Lower leg skin (tissue), 4 donors: ENCODE measurements at places on chromosomes 3 and 15. TPM values are rescaled to one million over a fixed set of nuclear protein-coding genes. Genes with fewer than 3 reads are reported as not detected.

- DNase-seq = no peak
These were observed 1268.1 kb downstream of the OTOL1 start for GRCh38 chr3:162764808-162765071.

- DNase-seq = no peak
These were observed 125.2 kb downstream of the CFAP20DC start for GRCh38 chr3:58924578-58924977.

GRCh38 chr3:136078421-136079364 is 113.2 kb downstream of the PPP2R3A start:
- DNase-seq = no peak

GRCh38 chr3:56477646-56478045 is 9.4 kb upstream of the ERC2 start:
- DNase-seq = no peak

DNA sequence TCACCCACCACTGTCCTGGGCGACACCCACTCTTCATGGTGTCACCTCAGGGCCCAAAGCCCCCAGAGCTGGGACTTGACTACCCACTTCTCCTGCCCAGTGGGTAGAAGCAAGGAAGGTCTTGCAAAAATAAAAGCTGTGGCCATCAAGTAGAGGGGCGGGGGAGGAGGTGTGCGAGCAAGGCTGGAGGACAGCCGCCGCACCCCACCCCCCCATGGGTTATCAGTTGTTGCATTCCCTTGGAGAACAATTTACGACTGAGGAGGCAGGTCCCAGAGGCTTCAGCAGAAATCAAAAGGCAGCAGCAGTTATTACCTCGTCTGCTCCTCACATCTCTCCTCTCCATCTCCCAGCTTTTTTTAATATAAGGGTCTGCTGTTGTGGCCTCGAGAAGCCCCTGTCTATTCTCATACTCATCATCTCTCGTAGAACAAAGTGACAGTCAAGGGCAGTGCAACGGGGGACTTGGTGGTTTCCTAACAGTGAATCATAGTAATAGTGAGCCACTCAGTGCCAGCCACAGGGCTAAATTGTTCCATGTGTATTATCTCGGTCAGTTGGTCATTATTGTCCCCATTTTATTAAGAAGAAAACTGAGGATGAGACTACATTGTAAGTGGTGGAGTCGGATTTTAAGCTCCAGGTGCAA is 116.4 kb downstream of the PDCD6IP start:
- no peak for DNase-seq

EFCAB12 gene
- not detected for total RNA-seq

ZIC1 gene
- total RNA-seq = 2.9 TPM

DNA sequence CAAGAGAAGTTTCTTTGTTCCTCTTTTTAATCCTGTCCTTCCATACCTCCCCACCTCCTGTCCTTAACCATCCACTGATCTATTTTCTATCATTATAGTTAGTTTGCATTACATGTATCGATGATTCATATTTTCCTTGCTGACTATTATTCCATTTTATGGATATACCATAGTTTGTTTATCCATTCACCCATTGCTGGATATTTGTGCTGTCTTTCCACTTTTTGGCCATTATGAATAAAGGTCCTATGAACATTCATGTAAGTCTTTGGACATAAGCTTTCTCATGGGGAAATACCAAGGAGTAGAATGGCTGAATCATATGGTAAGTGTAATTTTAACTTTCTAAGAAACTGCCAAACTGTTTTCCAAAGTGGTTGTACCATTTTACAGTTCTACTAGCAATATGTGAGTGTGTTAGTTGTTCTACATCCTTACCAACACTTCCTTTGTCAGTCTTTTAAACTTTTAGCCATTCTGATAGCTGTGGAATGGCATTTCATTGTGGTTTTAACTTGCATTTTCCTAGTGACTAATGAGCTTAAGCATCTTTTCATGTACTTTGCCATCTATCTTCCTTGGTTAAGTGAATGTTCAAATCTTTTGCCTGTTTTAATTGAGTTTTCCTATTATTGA is 11.7 kb downstream of the ATP6V1A start:
- DNase-seq = no peak

DNA sequence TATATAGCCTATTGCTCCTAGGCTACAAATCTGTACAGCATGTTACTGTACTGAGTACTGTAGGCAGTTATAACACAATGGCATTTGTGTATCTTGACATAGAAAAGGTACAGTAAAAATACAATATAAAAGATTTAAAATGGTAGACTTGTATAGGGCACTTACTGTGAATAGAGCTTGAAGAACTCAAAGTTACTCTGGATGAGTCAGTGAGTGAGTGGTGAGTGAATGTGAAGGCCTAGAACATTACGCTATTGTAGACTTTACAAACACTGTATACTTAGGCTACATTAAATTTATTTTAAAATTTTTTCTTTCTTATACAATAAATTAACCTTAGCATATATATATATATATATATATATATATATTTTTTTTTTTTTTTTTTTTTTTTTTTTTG is 140.0 kb upstream of the UBE2E1 start:
- no peak for DNase-seq

GRCh38 chr15:98651036-98651481 is 2.7 kb downstream of the IGF1R start:
- no peak for DNase-seq

- no peak for DNase-seq
These were observed 85.5 kb downstream of the VPS13C start for GRCh38 chr15:61974759-61975158.

SORD gene
- 87.9 TPM for total RNA-seq

DNA sequence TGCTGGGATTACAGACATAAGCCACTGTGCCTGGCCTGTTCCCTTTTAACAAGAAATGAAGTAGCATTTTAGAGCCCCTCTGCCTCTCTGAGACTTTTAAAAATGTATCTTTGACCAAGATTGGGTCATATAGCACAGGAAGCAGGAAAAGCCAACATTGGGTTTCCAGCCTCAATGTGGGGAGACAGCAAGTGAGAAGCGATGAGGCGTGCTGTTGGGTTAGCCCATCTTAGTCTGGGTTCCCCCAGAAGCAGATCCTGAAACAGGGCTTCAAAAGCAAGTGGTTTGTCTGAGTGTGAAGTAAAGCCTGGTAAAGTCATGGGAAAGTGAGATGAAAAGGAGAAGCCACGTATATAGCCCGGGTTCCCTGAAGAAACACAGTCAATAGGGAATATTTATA is 48.2 kb downstream of the SV2B start:
- DNase-seq = no peak

PLA1A gene
- total RNA-seq = 0.84 TPM

DNA sequence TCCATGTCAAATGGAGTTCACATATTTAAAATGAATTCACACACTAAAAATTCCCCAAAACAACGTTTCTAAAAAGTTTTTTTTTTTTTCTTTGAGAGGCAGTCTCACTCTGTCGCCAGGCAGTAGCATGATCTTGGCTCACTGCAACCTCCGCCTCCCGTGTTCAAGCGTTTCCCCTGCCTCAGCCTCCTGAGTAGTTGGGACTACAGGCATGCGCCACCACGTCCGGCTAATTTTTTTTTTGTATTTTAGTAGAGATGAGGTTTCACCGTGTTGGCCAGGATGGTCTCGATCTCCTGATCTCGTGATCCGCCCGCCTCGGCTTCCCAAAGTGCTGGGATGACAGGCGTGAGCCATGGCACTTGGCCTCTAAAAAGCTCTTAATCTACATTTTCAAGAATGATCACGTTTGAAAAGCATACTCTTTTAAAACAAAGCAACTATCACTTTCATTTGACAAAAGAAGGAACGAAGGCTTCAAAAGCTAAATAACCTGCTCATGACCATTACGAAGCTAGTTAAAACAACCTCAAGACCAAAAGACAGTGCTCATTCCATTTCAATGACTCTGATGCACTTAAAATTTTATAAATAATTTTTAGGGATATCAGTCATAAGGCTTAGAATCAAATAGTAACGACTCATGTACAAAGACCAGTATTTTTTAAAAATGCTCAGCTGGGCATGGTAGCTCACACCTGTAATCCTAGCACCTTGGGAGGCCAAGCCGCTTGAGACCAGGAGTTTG is 5.5 kb downstream of the UBE3A start:
- DNase-seq = no peak

ZNF35 gene
- total RNA-seq = 4.1 TPM

GRCh38 chr3:46665763-46666452 is 27.6 kb downstream of the ALS2CL start:
- DNase-seq = no peak

HAUS2 gene
- total RNA-seq = 24.2 TPM

SGO1 gene
- 2.2 TPM for total RNA-seq

CISH gene
- 12.7 TPM for total RNA-seq

DNA sequence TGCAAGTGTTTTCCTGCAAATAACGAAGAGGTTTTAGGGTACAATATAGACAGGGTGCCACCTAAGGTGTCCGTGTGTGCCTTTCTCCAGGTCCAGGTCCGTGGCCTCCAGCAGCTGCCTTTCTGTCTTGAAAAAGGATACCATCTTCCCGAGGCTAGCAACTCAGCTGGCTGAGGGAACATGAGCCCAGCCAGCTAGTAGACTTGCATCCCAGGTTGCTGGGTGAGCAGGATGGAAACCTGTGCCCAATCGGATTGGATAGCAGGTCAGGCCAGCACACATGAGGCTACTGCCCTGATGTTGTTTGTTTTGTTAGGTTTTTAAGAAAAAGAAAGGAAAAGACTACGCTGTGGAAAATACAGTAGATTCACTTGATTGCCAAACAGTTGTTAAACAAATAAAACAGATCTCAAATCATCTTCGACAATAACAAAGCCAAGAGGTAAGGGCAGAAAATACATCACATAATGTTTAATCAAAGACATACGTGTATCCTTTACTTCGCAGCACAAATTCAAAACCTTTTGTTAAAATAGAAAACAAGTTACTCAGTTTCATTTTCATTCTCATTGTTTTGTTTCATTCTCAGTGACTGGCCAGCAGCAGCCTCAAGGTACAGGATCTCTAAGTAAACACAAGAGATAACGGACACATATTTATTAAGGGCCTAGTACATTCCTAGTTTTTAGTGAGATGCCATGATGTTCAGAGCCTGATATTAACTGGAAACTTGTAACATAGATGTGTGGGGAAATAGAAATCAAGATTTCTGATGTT is 661.2 kb upstream of the NR2F2 start:
- DNase-seq = no peak
